Kasumi-1 (cell line): ENCODE measurements at places on chromosomes 5 and 9.

DNA sequence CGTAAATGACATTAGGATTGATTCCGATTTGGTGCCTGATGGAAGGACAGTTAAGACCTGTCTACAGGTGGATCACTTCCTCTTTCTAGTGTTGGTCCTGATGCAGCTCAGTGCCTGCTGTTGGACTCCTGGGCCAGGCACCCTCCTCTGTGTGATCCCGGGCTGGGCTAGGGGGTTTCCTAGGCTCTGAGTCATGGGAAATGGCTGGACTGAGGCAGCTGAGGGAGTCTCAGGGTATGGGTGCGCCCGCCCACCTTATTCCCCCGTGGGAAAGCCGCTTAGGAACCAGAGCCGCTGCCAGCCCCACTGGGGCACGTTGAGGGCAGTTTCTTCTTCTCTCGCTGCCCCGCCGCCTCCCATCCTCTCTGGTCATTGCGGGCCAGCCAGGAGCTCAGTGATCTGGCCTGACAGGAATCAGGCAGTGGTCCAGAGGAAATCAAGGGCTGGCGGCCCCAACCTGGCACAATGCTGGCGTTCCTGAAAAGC is 12.9 kb downstream of the TCF7 start:
- no peak for DNase-seq

- DNase-seq = no peak
Measured at GRCh38 chr5:170317499-170317898, 19.9 kb upstream of the LCP2 start.

GRCh38 chr5:61232490-61233050 is 70.3 kb upstream of the SMIM15 start:
- DNase-seq = no peak

GRCh38 chr9:21660976-21661375 is 141.5 kb upstream of the MTAP start:
- no peak for DNase-seq

DNA sequence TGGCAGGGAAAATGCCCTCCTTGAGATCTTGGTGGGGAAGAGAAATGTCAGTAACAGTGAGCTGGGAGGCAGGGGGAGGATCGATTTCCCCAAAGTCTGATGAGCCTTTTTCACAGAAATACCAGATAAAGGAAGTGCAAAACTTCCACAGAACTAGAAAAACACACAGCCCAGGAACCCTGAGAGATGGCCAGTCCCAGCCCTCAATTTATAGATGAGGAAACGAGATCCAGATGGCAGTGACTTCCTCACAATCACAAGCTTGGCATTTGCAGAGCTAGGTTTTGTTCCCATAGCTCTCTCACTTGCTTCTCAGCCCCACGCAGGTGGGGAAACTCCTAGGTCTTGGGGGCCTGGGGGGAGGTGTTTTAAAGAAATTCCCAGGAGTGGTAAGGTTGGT is 3.8 kb upstream of the GGTA1 start:
- peak; percentile 72 for DNase-seq

DNA sequence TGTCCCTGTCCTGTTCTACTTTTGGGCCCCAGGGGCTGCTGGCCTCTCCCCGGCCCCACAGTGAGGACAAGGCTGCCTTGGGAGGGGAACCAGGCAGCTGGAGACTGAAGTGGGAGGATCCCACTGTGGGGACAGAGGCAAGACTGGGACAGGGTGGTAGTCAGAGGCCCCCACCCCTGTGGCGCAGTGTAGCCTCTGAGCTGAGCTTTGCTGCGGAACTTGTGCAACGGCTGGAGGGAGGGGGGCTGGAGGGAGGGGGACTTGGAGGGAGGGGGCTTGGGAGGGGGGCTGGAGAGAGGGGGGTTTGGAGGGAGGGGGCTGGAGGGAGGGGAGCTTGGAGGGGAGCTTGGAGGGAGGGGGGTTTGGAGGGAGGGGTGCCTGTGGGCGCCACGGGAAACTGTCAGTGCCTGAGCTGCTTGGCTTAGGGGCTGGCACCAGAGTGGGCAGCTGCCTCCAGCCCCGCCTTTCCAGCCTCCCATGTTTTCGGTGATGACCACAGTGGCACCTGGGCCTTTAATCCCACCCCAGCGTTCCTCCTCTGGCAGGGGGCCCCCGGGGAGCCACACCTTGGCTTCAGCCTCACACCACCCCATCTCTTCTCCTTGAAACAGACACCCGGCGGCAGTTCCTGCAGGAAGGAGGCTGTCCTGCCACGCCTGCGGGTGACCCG is 2.3 kb upstream of the FUT7 start:
- DNase-seq = peak; percentile 45

DNA sequence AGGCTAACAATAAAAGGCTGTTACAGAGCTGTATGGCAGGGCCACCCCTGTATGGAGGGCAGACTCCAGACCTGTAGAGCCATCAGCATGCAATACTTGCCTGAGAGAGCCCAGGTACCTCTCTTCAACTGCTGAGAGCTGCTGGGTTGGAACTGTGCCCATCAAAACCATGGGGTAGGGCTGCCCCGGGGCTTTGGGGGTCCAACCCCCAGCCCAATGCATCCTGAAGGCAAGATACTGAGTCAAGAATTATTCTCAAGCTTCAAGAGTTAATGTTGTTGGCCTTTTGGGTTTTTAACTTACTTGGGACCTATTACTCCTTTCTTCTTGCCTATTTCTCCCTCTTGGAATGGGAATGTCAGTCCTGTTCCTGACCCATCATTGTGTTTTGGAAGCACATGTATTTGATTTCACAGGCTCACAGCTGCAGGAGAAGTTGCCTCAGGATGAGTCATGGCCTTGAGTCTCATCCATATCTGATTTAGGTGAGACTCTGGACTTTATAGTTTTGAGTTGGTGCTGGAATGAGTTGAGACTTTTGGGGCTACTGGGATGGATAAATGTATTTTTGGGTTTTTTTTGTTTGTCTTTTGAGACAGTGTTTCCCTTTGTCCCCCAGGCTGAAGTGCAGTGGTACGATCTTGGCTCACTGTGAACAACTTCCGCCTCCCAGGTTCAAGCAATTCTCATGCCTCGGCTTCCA is 21.0 kb upstream of the CDK7 start:
- no peak for DNase-seq

DNA sequence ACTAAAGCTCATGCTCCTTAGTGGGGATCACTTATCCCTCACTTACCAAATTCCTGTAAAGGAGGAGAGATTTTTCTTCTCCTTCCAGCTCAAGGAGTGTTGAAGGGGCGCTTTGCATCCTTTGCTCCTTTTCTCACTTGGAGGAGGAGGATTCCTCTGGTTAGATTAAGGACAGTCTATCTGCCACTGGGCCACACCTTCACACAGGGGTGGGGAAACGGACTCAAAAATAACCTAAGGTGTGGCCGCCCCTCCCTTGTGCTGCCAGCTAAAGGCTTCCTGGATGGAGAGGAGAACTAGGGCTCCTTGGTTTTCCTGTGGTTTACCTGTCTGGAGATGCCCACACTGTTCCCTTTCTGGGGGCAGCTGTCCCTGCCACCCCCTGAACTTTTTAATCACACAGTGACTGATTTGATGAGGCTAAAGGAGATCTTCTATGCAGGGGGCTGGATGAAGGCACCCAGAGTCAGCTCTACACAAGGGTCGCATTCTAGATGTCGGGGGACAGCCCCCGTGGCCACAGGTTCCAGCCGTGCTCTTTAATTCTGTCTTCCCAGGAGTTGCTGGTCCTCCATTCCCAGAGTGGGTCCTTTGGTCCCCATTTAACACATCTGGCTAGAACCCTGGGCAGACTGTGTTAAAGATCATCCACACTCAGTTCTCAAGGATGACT is 14.4 kb downstream of the GLRX start:
- no peak for DNase-seq

GRCh38 chr5:145980259-145980658 is 43.9 kb downstream of the SH3RF2 start:
- no peak for DNase-seq

- DNase-seq = no peak
Measured at GRCh38 chr9:129646654-129647053, 4.7 kb upstream of the ASB6 start.

DNA sequence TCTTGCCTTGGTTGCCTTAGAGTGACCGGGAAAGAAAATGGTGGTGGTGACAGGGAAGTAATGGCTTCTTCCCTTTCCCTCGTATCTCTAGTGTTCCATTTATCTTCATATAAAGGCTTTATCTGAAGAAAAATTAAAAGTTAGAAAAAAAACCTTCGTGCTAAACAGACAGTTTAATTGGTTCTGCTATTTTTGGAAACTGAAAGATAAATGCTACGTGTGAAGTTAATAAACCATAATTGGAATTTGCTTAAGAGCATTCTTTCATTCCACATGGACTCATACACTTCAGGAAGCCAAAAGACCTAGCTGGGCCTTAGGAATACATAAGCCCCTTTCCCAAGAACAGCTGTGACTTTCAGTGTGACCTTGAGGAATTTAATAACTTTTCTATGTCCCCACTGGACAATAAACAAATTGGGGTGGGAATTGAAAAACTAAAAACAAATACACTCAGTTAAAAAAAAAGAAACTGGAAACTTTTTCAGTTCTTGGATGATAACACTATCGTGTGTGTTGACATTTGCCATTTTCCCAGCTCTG is 818.8 kb upstream of the WWC1 start:
- DNase-seq = no peak

DNA sequence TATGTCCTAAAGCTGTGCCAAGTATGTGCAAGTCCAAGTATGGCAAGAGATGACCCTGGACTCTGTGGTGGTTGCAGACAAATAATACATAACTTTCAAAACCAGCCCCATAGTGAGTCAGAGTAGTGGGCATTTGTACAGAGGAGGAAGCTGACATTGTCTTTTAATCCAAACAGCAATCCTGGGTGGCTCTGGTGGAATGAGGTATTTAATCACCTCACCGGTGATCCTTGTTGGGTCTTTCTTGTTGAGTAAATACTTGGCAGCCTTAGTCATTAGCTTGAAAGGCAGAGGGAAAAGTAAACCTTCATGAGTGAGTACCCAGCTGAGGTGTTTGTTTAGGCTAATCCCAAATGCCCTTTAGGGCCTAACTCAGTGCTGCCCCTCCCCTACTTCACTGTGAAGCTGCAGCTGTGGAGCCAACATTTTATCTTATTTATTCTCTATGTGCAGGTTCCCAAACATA is 148.7 kb upstream of the SLC12A2 start:
- DNase-seq = no peak

GRCh38 chr9:116152941-116153764 is 438 bp upstream of the PAPPA start:
- no peak for DNase-seq

DNA sequence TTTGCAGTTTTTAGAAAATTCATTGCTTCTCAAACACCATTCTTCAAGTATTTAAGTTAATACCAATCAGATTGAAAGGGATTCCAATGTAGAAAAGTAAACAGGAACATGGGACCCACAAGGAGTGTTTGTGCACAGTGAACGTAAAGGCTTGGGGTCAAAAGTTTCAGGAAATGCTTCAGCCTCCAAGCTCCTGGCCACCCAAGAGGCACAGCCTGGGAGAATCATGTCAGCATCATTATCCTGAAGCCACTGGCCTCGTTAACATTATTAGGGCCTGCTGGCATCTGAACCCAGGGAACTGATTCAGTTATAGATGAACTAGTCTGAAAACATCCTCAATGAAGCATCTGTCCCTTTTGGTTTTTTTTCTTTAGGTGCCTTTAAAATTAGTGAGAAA is 122.9 kb downstream of the NXNL2 start:
- no peak for DNase-seq

GRCh38 chr5:83417884-83418283 is 53.7 kb upstream of the VCAN start:
- DNase-seq = no peak
